ENCODE measurements at places on chromosomes 7 and 10.

GRCh38 chr10:11243425-11244222 is 226.0 kb downstream of the CELF2 start:
- DNase-seq, result no peak

- no peak for DNase-seq
These were observed 287.4 kb downstream of the CELF2 start for GRCh38 chr10:11304906-11305585.

DNA sequence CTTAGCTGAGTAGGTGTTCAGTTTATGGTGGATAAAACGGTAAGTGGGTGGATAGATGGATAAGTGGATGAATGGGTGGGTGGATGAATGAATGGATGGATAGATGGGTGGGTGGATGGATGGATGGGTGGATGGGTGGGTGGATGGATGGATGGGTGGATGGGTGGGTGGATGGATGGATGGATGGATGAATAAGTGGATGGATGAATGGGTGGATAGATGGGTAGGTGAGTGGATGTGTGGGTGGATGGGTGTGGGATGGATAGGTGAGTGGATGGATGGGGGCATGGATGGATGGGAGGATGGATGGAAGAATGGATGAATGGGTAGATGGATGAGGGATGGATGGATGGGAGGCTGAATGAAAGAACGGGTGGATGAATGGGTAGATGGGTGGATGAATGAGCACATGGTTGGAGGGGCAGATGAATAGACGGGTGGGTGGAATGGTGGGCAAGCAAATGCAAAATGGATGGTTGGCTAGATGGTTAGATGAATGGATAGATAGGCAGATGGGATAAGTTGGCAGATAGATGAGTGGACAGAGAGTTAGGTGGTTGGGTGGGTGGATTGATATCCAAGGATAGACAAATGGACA is 25.7 kb downstream of the ELN start:
- no peak for DNase-seq

DNA sequence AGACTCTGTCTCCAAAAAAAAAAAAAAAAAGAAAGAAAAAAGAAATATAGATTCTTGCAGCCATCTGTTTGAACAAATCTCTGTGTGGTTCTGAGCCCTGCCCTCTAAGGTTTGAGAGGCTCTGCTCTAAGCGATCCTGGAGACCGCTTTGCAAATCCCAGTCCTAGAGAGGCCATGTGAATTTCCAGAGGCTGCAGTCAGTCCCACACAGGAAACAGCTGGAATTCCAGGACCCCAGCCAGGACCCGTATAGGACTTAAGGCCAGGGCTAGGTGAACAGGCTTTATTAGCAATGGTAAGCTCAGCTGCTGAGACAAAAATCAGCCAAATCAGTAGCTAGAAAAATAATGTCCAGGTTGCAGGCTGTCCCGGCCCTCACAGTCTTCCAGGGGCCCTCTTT is 154.8 kb downstream of the RPS24 start:
- no peak for DNase-seq

GRCh38 chr10:80518143-80518806 is 19.4 kb upstream of the SH2D4B start:
- no peak for DNase-seq

DNA sequence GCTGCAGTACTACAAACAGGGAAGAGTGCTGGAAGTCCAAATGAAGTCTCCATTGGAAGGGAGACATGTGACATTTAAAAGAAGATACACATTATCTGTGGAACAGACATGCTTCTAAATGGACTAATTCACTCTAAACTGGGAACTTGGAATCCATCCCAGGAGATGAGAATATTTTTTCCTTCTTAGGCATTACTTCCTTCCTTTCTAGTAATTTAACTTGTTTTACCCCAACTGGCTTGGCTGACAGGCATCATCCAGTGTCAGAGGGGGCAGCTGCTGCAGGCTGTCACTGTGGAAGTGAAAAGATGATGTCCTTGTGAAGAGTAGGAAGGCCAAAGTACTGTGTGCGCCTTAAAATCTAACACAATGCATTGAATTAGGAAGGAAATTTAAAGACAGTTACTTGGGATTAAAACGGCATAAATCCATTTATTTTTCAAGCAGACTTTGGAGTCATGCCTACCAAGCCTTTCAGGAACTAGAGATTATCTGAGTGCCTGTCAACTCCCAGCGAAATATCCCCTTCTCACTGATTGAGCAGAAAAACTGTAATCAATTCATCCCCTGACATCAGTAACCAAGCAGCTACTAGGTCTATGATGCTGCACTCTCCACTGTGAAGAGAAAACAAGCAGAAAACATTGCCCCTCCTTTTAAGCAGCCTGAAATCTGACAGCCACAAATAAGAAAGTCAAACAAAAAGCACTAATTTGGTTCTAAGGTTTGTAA is 161.2 kb downstream of the DGKI start:
- no peak for DNase-seq

DNA sequence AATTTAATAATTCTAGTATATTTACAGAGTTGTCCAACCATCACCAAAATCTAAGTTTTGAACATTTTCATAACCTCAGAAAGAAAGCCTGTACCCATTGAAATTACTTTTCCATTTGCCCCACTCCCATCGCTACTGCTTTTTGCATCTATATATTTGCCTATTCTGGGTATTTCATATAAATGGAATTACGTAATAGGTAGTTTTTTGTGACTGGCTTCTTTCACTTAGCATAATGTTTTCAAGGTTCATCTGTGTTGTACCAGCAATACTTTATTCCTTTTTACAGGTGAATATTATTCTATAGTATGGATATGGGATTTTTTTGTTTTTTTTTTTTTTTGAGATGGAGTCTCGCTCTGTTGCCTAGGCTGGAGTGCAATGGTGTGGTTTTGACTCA is 22.6 kb downstream of the KIF11 start:
- DNase-seq, result no peak

GRCh38 chr7:348962-349743 is 59.2 kb downstream of the FOXL3 start:
- DNase-seq, result peak; percentile 18

DNA sequence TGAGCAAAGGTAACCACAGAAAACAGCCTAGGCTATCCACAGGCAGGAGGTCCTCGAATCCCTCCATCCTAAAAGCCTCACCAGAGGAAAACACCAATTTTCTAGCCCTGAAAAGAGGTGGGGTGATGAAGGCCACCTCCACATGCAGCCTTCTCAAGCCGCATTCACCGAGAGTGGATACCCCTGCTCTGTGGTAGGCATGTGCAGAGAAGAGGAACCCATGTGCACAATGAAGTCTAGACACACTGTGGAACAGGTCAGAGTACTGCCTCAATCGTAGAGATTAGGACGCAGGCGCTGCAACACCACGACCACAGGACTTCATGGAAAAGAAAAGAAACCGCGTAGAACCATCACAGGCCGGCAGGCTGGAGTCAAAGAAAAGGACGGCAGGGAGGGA is 38.8 kb downstream of the GRB10 start:
- no peak for DNase-seq

Measured in LNCaP clone FGC (cell line).